ENCODE measurements at places on chromosomes 3 and 15.

DNA sequence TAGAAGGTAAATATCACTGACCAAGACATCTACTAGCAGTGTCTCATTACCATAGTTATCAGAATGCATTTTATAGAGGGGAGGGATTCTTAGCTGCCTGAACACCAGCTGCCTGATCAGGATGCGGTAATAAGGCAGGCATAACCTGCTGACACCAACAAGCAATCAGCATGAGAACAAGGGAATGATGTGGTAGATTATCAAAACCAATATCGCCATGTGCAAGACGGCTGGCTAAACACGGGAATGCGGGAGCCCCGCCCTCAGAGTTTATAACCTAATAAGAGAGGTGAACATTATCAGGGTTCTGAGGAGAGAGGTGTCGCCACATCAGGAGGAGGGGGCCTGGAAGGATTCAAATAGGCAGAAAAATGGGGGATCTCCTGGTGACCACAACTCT lies 20.5 kb downstream of the B4GALT4 start:
- DNase-seq: no peak

GRCh38 chr3:13023235-13023970 lies 49.8 kb downstream of the IQSEC1 start:
- no peak for DNase-seq

DNA sequence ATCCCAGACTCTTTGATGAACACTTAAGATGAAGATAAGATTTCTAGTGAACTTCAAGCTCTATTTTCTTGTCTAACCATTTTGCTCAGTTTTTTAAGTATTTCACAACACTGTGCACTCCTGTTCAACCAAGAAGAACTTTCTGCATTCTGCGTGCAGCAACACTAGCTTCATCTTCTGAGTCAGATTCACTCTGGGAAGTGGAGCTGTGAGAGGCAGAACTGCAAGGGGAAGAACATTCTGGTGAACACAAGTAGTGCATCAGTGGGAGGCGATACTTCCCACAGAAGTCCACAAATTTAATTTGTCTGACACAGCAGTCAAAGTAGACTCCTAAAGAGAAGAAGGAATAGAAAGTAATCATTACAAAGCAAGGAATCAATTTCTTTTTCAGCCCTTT lies 18.1 kb downstream of the LRRC58 start:
- DNase-seq: no peak

DNA sequence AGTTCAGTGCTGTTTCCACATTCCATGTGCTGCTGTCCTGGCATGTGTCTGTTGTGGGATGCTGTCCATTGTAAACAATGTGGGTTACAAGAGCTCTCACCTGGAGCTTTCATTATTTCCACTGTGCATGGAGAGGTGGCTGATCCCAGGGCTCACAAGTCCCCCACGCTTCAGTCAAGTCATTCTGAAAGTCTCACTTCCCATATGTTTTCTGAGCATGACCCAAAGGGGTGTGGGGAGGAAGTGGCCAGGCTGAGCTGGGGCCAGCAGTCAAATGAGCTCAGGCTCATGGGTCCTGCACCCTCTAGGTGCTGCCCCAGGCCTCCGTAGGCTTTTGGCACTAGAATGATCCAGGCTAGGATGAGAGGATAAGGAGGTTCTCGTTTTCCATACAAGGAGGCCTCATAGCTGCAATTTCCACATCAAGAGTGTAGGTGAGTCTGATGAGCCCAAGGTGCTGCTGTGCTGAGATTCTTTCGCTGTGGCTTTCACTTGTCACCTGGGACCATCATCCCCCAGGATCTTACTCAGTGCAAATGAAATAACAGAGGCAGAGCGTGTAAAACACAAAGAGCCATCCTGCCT lies 22.0 kb downstream of the STARD5 start:
- peak; percentile 69 for DNase-seq
